ENCODE measurements at places on chromosomes 5 and 9.

DNA sequence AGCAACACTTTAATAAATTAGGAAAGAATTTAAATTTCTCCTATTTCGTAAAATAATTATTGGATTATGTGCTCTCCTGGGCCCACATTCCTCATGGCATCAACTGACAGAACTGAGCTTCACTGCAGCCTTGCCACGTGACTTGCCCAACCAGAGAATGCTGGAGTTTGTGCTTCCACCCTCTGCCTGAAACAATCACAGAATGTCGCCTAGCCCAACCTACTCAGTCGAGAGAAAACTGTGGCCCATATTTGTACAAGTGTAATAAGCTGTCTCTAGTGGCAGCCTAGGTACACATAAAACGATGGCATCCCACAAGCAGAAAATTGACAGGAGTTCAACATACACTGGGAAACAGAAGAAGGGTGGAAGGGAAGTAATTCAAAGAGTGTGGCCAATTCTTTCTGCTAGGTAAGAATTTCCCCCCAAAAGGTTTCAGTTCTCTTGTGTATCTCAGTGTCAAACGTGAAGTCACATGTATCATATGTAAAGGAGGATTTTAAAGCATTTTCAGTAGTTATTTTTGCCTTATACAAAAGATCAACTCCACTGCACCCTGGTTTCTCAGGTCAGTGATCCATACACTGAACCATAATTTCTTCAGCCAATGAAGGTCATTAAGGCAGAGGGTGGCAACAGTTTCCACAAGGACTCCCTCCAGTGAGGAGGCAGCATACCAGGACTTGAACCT lies 41.7 kb downstream of the ZNF608 start:
- DNase-seq, result no peak

- DNase-seq, result no peak
These were observed 71.2 kb downstream of the ARRDC3 start for GRCh38 chr5:91311697-91312501.

- DNase-seq, result peak; percentile 41
These were observed 2.5 kb downstream of the TNPO1 start for GRCh38 chr5:72818866-72819534.

DNA sequence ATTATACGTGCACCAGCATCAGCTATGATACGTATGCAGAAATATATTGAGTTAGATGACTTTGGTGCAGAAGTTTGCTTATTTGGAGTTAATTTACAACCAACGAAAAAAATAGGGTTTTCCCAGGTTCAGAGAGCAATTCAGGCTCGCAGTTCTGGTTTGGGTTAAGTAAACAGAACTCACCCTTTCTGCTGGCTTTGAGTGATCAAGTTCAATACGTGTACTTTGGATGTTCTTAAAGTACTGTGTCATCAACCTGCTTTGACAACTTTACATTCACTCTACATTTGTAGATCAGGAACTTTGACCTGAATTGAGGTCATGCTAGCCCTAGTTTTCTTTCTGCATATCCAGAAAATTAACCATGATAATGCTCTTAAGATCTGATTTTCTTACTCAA lies 40.7 kb downstream of the ACOT12 start:
- DNase-seq, result no peak

- no peak for DNase-seq
These were observed 126.1 kb downstream of the SV2C start for GRCh38 chr5:76209297-76209696.

- DNase-seq, result no peak
These were observed 14.0 kb upstream of the EGFL7 start for GRCh38 chr9:136648751-136649150.

DNA sequence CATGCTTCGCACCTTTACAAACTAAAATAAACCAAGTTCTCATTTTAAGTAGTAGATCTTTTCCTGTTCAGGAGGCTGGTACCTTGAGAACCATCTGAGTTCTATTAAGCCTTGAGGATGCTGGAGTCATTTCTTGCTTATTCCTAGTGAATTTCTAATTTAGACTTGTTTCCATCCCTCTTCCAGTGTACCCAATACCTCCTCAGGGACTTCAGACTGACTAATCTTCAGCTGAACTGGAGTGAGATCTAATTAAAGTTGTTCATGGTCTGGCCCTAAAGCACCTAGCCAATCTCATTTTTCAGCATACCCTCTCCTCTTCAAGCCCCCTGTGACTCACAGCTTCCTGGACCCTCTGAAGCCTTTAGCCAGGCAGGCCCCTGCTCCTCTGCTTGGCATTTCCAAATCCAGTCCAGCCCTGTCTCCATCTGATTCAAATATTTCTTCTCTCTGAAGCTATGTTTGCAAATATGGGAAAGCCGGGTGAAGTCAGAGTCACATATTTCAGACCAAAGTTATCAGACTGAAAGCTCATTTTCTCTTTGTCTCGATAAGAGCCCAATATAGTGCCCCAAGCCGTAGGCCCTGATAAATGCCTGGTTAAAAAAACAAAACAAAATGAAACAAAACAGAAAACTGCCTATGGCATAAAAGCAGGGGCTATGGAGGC lies 19.4 kb upstream of the TNFSF15 start:
- no peak for DNase-seq

GRCh38 chr5:5135957-5136676 lies 4.0 kb upstream of the ADAMTS16 start:
- DNase-seq, result no peak

- DNase-seq, result no peak
These were observed 11.5 kb downstream of the NFIB start for GRCh38 chr9:14302405-14302804.

- DNase-seq, result no peak
These were observed 5.5 kb upstream of the GLIS3 start for GRCh38 chr9:4305065-4305985.

DNA sequence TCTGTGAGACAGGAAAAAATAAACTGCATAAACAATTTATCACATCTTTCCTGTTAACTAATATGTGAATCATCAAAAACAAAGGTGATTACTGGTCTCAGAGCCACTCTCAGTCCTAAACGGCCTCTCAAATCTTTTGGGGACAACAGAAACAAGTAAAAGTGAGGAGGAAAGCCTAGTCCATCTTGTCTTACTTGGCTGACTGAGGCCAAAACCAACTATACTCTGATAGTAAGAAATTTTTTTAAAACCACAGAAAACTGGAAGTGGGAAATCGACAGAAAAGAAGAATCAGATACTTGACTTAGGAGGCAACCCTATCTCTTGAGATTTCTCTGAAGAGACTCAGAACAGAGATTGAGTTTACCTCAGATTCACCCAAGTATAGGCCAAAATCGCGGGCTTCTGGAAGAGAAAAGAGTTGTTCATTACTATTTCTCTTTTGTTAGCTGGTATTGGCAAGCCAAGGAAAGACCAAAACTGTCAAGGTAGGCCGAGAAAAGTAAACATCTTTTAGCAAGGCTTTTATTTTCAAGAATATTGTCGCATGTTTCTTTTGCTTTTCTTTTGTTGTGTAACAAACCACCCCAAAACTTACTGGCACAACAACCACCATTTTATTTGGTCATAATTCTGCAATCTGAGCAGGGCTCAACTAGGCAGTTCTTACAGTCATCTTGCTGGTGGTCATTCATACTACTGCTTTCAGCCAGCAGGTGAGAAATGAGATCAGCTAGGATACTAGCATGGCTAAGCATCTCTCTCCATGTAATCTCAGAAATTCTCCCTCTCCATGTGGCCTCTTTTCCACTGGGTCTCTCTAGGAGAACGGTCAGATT lies 46.1 kb downstream of the RFX3 start:
- DNase-seq, result no peak

GRCh38 chr5:158907856-158908255 lies 191.9 kb downstream of the EBF1 start:
- DNase-seq, result no peak

DNA sequence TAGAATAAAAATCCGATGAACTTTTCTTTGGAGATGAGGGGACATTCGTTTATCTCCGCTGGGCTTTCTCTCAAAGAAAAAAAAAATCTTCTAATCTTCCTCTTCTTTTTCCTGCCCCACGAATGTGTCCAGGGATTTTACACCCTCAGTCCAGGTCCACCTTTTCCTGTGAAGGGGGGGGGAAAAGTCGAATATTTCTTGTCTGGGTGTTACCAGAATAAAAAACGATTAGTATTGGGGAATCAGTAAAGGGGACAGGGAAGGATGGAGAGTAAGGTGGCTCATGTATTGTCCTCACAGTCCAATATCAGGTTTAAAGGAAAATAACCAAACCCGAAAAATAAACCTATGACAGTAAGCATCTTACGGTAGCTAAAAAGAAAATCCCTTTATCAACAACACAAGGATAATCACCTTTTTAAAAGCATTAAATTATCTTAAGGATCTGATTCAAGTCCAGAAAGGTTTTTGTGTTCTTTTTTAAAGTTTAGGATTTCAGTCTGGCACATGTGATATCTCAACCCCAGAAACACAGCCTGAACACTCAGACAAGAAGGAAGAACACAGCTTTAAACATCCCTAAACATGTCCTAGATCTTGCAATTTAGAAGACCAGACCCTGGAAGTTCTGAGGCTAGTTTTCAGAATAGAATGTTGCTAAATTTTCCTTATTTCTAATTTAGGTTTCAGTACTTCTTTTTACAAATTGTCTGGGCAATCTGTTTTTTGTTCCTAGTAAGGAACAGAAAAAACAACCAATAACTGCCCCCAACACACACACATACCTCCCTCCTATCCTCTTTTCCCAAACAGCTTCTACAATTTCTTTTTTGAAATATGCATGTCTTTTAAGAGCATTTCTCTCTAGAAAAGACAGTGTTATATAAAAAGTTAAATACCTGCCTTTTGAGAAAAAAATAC lies 1.2 kb downstream of the ZNF608 start:
- no peak for DNase-seq

DNA sequence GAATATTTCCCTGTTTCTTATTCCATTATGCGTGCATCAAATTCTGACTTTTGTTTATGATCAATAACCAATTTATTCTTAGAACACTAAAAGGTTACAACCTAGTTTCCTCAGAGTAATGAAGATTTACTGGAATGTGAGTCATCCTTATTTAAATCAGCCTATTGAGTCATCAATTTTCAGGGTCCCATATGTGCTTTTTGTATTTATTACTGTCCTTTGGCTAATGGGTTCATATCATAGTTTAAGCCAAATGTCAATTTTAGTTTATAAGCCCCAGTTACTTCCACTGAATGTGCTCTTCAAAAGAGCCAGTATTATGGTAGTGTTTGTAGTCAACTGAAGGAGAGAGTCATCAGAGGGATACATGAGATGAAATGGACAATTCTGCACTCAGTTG lies 359.2 kb downstream of the PRR16 start:
- no peak for DNase-seq

- no peak for DNase-seq
These were observed 194.7 kb downstream of the CDH9 start for GRCh38 chr5:26843677-26844076.

DNA sequence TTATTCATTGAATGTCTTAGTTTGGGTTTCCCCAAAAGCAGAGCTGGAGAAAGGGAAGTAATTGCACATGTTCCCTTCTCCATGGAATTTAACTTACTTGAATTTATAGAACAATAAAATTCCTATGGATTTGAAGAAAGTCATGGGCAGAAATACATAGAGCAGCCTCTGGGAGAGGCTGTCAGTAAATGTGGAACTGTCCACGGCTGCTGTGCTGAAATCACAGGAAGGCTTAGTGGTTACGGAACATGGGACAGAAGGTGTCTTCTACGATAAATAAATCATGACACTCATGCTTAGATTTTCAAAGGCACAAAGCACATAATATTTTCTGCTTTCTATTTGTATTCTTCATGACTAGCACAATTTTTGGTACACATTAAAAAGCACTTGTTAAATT lies 440.6 kb upstream of the IZUMO3 start:
- no peak for DNase-seq

GRCh38 chr5:72109625-72110024 lies 2.4 kb downstream of the MAP1B start:
- DNase-seq, result no peak

All from NCI-H510A (cell line).